ENCODE measurements at places on chromosomes 16 and 17.
A peak's percentile ranks its signal among the peaks of the same experiment; 100 is the strongest.

DNA sequence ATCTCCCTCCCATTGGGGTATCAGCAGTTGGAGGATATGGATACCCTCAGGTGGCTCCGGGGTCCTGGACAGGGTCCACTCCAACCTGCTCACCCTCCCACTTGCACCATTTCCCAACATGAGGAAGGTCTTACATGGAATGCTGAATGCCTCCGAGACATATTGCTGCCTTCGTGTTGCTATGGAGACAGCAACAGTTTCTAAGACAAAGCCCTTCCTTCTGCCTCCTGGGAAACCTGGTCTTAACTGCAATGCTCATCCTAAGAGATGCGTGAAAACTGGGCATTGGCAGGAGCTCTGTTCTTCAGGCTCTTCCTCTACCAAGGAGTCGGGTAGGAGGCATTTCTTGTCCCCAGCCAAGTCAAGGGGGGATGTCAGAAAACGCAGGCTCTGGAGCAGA lies 45.2 kb downstream of the ST3GAL2 start:
- DNase-seq = no peak

DNA sequence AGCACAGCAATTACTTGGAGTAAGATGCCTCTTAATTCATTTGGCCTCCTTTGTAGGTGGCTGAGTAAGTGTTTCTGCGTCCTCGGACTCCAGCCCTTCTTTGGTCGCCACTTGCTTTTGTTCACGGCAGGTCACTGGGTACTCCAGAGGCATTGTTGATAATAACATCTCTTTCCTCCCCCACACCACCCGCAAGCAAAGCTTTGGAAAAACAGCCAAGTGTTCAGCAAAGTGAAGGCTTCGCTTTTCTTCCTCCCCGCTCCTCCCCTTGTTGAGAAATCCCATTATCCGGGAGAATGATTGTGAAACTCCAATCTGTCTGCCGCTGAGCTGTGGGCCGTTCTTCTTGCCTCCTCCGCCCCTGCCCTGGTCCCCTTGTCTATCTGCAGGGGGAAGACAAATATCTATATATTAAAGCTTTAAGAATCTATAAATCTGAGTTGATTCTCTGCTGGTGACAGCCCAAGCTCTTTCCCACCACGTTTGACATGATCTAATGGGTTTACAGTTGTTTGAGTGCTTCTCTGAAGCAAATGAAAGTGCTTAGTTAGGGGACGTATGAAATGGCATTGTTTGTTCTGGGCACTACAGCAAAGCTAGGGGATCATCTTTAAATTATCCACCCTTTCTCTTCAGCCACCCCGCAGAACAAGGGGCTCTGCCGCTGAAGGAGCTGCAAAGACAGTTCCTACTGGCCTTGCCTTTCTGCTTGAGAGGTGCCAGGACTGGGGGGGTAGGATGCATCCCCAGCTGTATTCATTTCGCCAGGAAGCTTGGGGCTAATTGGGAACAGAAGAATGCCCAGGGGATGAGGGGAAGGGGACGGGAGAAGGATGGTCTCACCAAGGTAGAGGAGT lies 167.1 kb downstream of the CCDC182 start:
- DNase-seq = peak; percentile 98

GRCh38 chr17:6105649-6106007 lies 35.4 kb downstream of the WSCD1 start:
- DNase-seq = no peak

GRCh38 chr17:32503251-32504165 lies 16.7 kb downstream of the CDK5R1 start:
- no peak for DNase-seq

DNA sequence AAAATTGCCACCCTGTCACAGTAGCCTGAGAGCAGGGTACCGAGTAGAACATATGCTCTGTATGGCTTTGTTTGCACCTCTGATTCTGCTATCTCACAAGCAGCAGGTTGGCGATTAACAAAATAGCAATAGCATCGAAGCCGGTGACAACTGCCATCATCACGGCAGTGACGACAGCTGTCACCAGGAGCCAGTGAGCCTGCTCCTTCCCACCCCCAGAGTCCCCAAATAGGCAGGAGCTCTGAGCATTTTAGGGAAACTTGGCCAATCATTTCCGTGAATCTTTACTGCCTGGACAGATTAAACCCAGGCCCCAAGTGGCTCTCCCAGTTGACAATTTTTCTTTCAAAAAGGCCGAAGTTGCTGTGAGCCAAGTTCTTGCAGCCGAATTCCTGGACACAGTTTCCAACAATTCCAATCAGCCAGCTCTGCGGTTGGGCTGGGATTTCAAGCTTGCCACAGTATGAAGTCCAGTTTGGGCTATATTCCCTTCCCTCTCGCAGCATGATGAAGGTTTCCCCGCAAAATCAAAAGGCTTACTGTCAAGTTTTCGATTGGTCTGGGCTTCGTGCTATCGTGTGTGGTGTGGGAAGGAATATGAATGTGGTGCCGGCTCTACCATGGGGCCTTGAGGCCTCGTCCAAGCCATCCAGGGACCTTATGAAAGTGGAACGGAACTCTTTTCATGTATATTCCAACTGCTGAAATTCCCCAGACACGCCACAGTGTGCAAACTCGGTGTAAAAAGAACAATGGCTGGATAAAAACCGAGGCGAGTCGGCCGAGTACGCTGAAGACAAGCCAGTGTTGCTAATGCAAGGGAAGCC lies 186.6 kb downstream of the C16orf78 start:
- DNase-seq = no peak

GRCh38 chr16:83971165-83972130 lies 3.4 kb downstream of the NECAB2 start:
- DNase-seq = no peak

DNA sequence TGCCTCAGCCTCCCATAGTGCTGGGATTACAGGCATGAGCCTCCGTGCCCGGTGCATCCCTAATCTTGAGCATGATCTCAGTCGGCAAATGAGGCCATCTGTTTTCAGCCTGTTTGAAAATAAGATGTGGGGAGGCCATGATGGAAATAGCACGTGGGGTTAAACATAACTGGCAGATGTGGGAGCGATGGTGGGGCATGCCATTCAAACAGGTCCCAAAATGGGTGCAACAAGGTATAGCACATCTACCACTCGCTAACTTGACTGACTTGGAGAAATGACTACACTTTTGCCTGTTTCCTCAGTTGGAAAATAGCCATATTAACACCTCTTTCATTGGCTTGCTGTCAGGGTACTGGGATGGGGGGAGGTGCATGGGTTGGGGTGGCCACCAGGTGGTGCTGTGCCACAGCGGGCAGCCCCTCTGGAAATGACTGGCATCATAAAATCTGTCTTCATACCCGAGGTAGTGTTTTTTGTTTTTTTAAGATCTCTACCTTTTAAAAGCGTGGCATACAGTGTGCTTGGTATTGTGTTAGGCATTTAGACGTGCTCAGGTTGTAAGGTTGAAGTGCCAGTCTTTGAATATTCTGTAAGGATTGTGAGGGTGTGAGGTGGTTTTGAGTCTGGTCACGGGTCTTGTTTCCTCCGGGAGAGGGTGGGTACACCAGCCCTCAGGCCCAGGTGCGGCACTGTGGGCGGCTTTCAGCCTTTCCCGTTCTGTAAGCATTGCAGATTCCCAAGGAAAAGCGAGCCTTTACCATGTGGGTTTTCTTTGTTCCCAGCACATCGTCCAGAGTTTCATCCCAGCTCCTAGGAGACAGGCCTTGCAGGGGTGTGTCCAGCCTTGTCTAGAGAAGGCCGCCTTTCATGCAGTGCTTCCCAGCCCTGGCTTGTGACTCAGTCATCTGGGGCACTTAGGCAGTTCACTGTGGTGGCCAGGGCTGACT lies 2.9 kb upstream of the TTYH2 start:
- peak; percentile 46 for DNase-seq

GRCh38 chr16:86207350-86207749 lies 303.0 kb upstream of the FOXF1 start:
- no peak for DNase-seq

DNA sequence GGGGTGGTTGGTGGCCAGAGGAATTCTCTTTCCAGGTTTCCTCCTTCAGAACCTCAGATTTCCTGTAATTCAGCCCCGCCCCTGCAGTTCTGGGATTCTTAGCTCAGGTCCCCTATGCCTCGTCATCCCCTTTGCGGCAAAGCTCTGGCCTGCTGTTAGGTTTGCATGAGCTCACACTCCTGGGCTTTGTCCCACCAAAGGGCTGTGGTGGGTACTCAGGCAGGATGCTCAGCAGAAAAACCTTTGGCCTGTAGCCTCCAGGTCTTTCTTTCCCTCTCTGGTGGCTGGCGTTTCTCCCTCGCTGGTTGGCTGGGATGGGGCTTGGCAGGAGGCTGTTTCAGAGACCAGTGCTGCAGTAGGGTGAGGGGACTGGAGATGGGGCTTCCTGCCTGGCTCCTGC lies 9.6 kb upstream of the PLEKHG4 start:
- no peak for DNase-seq

- no peak for DNase-seq
Measured at GRCh38 chr17:72419866-72420774, 299.3 kb downstream of the SOX9 start.

DNA sequence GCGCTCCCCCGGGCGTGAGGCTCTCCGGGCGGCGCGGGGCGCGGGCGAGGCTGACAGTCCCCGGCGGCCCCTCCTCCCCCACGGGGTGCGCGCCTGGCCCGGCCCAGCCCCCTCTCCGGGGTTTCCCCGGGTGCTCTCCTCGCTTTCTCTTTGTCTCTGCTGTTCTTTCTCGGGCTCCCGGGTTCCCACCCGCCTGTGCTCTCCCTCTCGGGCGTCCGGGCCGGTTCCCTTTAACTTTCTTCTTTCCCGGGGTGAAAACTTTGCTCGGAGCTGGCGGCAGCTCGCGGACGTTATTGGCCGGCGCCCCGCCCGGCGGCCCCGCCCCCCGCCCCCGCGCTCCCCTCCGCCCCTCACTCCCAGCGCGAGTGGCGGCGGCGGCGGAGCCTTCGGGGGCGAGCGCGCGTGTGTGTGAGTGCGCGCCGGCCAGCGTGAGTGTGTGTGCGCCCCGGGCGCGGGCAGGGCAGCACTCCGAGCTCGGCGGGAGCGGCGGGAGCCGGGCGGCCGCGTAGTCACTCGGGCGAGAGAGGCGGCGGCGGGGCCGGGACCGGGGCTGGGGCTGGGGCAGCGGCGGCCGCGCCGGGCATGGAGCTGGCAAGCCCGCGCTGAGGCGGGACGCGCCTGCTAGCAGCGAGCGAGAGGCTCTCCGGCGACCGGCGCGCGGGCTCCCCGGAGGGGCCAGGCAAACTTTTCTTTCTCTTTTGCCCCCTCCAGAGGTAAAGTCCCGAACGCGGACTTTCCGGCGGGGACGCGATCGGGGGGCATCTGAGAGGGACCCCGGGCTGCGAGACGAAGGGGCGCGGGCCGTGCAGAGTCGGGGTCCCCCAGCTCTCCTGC lies at the start of gene NTN1:
NTN1 (plus strand) TSS at position 353 of the 834 bp plus-strand sequence. CDS start 864 bp downstream, outside the sequence.
- no peak for DNase-seq

DNA sequence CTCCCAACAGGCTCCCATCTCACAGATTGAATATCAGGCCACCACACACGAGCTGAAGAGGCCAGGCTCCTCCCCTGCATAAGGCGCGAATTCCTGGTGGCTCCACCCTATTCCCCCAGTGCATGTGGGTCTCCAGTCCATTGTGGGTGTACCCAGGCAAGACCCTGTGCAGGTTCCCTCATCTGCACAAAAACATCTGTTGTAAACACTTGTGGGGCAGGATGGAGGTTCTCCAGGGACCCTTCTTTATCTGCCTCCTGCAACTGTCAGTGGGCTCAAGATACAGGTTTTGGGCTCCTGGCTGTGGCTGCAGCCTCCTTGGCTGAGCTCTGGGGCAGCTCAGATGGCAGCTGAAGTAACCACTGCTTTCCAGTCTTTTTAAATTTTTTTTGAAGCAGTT lies 17.6 kb upstream of the LGALS9 start:
- no peak for DNase-seq

- peak; percentile 72 for DNase-seq
Measured at GRCh38 chr17:7703584-7704479, 1.2 kb upstream of the EFNB3 start.

GRCh38 chr17:79217473-79218135 lies 143.0 kb downstream of the ENGASE start:
- DNase-seq = no peak

GRCh38 chr16:68412061-68412460 lies 36.2 kb downstream of the SMPD3 start:
- no peak for DNase-seq

DNA sequence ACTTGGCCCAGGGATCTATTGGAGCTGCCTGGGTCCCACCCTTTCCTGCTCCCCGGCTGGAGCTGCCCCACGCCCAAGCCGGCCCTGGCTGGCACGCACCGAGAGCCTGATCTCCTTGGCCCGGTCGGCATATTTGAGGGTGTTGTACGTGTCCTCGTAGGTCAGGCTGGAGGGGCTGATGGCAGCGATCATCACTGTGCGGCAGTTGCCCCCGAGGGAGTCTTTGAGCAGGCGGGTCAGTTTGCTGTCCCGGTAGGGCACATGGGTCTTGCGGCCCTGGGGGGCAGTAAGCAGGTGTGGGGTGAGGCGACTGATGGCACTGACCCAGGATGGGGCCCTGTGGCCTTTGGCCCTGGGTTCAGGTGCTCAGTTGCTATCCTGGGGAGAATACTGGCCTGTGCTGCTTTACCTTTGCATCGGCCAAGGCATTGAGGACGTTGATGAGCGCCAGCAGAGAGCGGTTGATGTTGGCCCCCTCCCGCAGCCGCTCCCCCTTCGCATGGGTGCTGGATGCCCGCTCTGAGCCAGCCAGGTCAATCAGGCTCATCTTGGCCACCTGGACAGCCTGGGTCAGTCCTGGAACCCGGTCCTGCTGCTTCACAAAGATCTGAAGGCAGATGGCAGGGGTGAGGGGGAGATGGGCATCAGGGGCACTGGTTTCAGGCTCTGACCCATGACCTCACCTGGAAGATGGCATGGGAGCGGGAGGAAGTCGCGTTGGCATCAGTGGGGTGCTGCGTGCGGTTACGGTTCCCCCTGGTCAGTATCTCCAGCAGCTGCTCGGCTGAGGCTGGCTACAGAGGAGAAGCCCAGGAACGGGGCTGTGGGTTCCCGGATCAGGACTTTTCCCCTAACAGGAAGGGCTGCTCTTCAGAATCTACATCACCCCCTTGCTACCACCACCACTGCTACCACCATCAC lies 13.5 kb downstream of the KIF18B start:
- DNase-seq = no peak

GRCh38 chr17:13728781-13729180 lies 127.1 kb upstream of the HS3ST3A1 start:
- DNase-seq = no peak

DNA sequence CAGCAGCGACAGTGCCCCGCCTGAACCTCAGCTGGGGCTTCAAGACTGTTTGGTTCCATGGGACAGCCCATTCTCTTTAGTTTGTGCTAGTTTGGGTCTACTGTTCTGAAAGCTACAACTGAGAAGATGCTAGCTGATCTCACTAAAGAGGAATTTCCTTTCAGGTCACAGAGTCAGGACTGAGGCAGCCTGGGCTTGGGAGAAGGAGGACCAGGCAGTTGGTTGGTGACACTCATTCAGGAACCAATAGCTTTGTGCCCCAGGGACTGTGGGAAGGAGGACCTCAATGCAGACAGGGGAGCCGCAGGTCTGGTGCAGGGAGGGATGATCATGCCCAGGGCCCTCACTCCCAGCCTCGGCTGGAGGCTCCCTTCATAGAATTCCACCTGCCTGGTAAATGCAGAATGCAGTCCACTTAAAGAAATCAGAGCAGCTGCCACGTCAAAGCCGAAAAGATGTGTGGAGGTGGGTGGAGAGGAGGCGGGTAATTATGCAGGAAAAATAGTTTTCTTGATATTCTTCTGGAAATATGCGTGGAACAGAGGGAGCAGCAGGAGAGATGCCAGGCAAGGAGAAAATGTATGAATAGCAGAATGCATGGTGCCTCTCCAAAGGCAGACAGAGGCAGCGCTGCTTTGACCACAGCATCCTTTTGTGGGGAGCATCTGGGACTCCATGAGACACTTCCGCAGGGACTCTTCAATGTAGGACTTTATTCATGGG lies 32.6 kb upstream of the ZFP90 start:
- no peak for DNase-seq

- DNase-seq = no peak
Measured at GRCh38 chr17:57343717-57344116, 87.4 kb downstream of the MSI2 start.

GRCh38 chr16:78094166-78094565 lies 5.3 kb upstream of the WWOX start:
- no peak for DNase-seq
